ENCODE measurements at places on chromosomes 7 and 10.
A peak's percentile ranks its signal among the peaks of the same experiment; 100 is the strongest.

DNA sequence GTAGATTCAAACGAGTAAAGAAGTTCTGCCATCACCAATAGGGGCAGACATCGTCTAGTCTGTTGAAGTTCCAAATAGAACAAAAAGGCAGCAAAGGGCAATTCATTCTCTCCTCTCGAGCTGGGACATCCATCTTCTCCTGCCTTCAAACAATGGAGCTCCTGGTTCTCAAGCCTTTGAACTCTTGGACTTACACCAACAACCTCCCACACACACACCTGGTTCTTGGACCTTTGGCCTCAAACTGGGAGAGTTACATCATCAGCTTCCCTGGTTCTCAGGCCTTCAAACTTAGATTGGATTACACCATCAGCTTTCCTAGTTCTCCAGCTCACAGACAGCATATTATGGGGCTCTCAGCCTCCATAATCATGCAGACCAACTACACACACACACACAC, 9.8 kb upstream of the GIMAP5 start:
- no peak for DNase-seq

DNA sequence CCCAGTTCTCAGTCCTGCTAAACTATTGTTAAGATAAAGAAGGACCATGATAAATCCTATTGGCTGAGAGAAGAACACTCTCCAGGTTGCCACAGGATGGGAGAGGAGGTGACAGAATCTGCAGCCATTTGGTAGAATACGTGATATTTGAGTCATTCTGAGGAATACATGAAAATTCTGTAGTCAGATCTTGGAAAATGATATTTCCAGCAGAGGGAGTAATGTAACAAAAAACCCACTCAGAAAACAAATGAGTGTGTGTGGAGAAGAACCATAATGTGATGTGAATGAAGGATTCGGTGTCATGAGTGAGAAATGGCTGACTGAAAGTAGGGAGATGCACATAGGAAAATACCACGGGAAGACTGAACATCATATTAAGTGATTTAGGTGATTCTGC, 128.5 kb upstream of the PFKP start:
- DNase-seq, result no peak

DNA sequence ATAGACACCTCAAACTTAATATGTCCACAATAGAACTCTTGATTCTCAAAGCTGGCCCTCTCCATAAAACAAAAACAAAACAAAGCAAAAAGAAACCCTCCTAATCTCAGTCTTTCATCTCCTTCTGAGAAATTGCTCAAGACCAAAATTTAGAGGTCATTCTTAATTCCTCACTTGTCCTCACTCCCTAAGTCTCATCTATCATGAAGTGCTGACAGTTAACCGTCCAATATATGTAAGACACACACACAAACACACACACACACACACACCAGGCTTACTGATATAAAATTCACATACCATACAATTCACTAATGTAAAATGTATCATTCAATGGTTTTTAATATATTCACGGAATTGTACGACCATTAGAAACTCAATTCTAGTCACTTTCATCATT, 17.0 kb upstream of the SVIL start:
- no peak for DNase-seq

GRCh38 chr7:151540146-151540545, 20.5 kb upstream of the RHEB start:
- no peak for DNase-seq

- peak; percentile 24 for DNase-seq
Measured at GRCh38 chr7:117673839-117674238, 194.0 kb downstream of the CFTR start.

- DNase-seq, result no peak
Measured at GRCh38 chr10:95877881-95878280, 29.9 kb upstream of the CC2D2B start.

DNA sequence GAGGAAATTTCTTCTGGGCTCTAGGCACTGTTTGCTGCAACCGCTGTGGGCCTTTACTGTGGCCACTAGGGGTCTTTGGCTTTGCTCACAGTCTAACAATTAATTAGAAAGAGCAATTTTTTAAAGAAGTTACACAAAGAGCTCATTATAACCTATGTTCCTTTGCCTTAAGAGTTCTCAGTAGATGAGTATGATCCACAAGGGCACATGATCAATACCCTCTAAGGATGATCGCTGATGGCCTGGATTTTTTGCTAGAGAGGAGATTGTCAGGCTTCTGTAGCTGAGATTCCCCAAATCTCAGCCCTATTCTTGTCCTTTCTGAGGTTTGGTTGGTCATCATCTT, 80.8 kb upstream of the RHOBTB1 start:
- DNase-seq, result no peak

GRCh38 chr7:157445956-157446295, 109.1 kb downstream of the DNAJB6 start:
- DNase-seq, result no peak

DNA sequence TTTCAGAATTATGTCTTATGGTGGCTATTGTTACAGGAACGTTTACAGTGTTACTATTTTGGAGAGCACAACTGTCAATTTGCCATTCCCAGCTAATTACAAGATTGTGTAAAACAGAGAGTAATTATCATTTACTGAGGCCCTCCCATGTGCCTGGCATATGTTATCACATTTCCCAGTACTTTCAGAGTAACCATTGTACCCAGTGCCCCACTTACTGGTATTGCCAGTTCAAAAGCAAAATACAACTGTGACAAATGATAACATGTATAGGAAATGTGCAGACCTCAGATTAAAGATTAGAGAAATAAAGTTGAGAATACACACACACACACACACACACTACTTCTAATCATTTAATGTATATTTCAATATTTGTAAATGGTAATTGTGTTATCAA, 572.5 kb downstream of the POM121L12 start:
- DNase-seq, result no peak

- peak; percentile 59 for DNase-seq
Measured at GRCh38 chr7:120792091-120792860, 65.7 kb downstream of the TSPAN12 start.

GRCh38 chr10:77383861-77384553, 253.6 kb downstream of the KCNMA1 start:
- DNase-seq, result no peak

GRCh38 chr7:35544028-35544742, 150.8 kb downstream of the HERPUD2 start:
- DNase-seq, result no peak

DNA sequence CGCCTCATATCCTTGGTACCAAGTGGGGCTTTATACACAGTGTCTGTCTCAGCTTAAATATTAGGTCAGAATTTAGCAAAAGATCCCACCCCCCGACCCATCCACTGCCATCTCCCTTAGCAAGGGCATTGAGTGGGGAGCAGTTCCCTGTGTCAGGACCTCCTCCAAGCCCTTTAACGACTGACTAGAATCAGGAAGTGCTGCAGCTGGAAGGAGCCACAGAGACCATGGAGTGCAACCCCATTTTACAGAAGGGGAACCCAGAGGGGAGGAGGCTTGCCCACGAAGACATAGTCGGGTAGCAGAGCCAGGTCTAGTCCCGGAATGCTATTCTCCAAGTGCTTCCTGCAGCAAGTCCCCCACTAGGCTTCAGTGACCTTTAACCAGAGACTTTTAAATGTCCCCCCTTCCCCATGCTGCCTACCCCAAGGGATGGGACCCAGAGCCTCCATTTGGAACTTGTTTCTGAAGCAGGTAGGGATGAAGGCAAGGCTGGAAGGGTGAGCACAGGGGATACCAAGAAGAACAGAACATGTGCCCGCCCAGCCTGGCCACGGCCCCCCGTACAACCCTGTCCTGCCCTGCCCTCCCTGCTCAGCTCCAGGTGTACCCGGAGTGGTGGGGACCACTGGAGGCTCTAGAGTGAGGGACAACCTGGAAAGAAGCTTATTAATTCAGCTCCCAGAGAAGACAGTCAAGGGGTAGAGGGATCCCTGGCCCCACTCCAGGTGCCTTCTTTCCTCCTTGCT, 41.3 kb downstream of the C10orf105 start:
- no peak for DNase-seq

DNA sequence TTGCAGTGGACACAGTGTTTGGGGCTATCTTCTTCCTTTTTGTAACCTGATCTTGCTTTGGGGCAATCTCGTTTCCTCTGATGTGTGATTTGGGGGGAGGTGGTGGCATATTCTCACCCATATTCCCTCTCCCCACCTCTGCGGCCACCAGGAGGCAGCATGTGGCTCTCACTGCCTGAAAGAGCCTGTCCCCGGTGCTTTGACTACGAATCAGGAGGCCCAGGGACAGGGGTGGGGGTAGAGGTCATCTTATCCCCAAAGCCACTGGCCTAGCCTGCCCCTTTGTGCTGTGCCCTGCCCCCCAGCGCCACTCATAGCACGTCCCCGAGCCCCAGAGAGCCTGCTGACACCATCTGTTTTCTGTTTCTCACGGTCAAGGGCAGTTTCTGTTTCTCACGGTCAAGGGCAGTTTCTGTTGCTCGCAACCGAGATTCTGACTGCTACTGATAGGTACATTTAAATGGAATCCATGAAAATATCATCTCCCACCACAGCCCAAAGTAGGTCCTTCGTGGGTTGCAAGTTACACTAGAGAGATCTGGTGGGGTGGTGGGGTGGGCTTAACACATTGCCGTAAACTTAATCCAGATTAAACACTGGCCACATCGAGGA, 28.2 kb downstream of the PHYH start:
- no peak for DNase-seq

DNA sequence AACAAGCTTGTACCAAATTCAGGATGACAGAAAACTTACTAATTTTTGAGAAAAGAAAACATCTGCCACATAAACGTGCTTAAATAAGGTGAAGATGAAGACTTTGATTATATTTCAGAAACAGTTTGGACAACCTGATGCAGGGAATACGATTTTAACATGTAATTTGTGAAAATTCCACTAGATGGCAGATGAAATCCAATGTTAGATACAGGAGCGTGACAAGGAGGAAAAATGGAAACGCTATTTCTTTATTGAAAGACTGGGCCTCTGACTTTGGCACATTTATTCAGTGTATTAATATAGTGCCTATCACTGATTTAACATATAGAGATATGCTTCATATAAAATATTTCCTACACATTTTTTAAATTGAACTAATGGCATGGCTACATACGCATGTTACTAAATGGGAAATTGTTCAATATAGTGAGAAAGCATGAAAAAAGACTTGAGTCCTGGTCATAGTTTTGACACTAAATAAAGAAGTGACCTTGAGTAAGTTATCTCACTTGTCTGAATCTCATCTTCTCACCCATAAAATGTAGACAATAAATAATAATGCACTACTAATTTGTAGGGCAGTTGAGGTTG, 60.7 kb downstream of the CD36 start:
- DNase-seq, result peak; percentile 43

DNA sequence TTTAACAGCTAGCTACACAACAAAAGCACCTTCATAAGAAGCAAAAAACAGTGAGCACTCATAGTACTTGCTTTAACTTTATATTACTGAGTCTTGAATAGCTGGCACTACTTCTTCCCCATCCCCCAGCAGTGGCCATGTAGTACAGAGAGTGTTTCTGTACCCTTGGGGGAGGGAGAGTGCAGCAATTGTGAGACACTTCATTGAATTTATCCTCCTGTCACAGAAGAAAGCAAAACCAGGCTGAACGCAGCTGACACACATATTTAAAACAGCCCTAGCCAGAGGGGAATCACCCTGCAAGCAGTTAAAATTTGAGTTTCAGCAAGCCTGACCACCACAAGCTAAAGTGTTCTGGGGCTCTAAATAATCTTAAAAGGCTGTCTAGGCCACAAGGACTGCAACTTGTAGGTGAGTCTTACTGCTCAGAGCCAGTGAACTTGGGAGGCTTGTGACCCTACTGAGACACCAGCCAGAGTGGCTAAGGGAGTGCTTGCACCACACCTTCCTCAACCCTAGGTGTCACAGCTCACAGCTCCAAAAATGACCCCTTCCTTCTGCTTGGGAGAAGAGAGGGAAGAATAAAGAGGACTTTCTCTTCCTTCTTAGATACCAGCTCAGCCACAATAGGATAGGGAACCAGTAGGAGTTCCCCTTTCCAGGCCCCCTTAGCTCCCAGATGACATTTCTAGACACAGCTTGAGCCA, 97.7 kb upstream of the MEOX2 start:
- no peak for DNase-seq

GRCh38 chr7:90668992-90669391, 72.9 kb downstream of the CDK14 start:
- DNase-seq, result no peak

DNA sequence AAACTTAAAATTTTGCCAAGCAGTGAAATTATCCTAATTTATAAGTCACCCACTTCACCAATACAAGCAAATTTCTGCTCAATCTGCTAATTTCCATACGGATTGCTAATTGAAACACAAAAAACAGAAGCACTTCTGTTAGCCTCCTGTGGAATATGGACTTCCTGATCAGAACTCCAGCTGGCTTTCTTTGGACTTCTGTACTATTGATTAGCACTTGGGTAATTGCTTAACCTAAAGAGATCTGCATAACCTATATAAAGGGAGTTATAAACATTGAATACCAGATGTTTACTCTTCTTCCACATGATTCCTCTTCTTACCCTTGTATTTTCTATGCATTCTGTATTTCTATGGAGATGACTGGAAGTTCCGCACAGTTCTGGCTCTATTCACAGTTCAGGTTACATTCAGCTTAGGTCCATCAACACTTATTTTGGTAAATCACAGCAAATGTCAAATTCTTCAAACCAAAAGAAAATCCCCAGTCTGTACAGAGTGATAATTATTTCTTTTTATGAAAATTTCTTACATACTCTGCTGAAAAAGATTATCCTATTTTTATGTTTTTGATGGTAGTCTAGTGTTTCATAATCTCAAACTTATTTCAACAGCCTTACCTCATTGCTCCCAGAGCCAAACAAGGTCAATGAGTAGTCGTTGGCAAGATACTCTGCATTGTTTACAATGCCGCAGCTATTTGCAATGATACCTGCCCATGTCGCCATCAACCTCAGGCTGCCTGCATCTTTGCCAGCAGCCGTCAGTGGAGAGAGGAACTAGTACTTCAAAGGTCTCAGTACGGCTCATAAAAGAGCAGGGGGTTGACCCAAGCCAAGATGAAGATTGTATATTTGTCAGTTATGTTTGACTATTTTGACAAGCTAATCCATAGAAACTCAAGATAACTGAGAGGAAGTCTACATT, 225.6 kb downstream of the AHR start:
- no peak for DNase-seq

GRCh38 chr7:137999496-138000080, 2.3 kb downstream of the CREB3L2 start:
- DNase-seq, result no peak

- DNase-seq, result no peak
Measured at GRCh38 chr7:12450615-12451014, 47.0 kb upstream of the VWDE start.

GRCh38 chr7:132333301-132333700, 243.0 kb downstream of the PLXNA4 start:
- no peak for DNase-seq

DNA sequence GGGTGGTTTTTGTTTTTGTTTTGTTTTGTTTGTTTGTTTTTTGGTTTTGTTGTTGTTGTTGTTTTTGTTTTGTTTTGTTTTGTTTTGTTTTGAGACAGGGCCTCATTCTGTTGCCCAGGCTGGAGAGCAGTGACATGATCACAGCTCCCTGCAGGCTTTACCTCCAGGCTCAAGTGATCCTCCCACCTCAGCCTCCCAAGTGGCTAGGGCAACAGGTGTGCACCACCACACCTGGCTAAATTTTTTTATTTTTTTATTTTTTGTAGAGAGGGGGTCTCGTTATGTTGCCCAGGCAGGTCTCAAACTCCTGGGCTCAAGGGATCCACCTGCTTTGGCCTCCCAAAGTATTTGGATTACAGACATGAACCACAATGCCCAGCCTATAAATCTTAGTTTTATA, 115.9 kb upstream of the NFE2L3 start:
- DNase-seq, result no peak

Measured in kidney glomerular epithelial cell (primary cell).